Foreskin melanocyte (primary cell): ENCODE measurements at places on chromosomes 13 and 19.

DNA sequence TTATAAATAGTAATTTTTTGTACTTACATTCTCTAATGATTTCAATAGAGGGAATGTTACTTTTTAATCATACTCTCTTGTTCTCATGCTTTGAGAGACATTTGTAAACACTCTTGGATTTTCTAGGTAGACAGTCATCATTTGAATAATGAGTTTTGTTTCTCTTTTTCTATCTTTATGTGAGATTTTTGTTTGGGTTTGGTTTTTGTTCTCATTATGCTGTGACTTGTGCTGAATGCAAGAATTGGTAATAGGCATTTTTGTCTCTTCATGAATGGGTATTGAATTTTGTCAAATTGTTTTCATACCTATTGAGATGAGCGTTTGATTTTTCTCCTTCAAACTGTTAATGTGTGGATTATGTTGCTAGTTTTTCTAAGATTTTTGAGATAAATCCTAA lies 56.8 kb upstream of the GPR183 start:
- DNase-seq, result no peak

DNA sequence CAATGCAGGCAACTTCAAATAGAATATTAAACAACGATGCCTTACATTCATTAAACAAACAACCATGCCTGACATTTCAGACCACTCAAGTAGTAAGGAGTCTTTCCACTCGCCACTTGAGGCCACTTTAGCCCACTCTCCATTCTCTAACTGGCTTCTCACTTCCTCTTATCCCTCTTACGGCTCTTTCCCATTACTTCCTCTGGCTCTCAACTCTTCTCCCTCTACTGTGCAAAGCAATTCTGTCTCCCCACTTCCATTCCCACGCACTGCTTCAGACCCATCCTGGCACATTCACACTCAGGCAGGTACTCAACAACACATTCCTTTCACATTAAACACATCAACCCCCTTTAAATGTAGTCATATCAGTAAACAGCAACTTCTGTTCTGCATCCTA lies 229.8 kb upstream of the IPO5 start:
- no peak for DNase-seq

DNA sequence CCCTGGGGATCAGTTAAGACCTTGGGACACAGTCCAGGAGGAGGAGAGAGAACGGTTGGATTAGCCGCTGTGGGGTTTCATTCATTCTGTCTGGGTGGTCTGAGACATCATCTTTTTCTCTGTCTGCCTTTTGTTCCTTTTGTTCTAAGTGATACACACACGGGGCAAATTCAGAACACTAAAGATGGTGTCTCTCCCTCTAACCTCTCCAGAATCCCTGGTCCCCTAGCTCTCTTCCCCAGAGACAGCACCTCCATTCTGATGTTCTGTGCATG lies 5.0 kb downstream of the BICRA start:
- DNase-seq, result no peak

DNA sequence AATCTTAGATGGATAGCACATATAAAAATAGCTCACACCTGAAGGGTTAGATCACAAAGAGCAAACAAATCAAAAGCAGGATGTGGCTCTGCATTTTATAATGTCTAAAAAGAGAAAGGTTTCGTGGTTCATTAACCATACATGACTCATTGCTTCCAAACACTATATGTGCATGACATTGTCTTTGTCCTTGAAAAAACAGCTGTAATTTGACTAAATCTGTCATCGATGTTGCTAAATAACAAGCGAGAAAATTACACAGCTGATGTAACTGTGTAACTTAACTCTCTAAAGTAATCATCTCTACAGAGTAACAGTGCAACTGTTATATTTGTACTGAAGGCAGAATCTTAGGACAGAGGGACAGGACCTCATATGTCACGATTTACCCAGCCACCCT lies 383.1 kb upstream of the GPC6 start:
- DNase-seq, result no peak

DNA sequence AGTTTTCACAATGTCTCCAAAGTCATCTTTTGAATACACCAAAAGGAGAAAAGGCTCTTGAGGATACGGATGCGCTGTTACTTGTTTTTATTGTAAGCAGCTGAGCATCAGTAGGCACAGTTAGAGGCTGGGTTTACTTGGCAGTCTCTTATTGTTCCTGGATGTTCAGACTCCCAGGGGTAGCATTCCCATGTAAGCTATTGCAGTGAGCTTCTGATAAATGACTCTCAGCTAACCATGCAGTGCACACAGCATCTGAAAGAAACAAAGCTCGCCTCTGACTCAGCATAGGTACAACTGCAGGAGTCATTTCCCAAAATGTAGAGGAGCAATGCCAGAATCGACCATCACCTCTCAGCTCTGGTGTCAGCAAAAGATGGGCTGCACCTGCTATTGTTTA lies 84.8 kb downstream of the DCT start:
- DNase-seq, result no peak

DNA sequence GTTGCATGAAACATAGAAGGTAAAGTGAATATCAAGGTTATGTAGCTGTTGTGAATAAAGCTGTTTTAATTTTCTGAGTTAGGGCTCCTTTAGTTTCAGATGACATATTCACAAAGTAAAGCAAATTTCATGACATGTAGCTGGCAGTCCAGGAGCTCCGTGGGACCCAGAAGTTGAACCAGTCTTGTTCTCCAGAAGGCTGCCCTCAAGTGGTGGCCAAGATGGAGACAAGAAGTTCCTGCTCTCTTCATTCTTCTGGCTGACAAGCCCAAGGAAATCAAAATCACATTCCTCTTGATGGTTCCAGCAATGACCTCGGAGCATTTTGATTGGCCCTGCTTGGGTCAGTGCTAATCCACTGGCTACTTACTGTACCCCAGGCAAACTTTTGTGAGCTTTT lies 128.7 kb downstream of the LIG4 start:
- no peak for DNase-seq

DNA sequence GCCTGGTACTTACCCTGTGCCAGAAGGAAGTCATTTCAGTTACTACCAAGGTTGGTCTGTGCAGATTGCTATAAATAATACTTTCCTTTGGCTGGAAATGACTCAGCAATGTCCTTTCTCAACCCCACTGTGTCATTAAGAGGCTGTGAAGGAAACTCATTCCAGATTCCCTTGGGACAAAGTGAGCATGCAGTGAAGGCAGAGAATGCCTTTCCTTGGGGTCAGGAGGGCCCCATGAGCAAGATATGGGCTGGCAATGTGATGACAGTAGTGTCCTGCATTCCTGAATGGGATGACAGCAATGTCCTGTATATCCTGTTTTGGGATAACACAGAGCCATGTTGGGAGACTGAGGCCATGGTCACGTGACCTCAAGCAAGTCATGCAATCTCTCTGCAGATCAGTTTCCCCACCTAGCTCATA lies 213.1 kb upstream of the TMTC4 start:
- no peak for DNase-seq
